RPMI8226 (cell line): ENCODE measurements at places on chromosomes 12 and 14.

- no peak for DNase-seq
Measured at GRCh38 chr14:51304438-51304837, 64.4 kb downstream of the TMX1 start.

- DNase-seq, result no peak
Measured at GRCh38 chr14:23430016-23430722, 5.3 kb downstream of the MYH7 start.

- DNase-seq, result no peak
Measured at GRCh38 chr12:65761301-65761700, 63.0 kb upstream of the HMGA2 start.

GRCh38 chr12:4041187-4041885, 168.1 kb upstream of the PARP11 start:
- DNase-seq, result no peak

DNA sequence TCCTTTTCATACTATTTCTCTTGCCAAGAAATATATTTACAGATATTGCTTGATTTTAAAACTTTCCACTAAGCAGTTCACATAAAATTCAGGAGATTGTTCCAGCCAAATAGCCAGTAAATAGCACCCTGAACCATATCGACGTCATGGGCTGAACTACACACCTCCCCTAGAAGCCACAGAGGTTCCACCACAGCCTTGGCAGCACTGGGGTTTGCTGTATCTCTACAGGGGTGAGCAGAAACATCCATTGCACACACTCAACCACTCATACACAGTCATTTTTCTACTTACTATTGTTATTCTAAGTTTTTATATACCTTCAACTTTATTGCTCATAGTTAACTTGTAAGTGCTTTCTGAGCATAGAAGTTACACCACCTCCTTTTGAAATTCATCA, 8.1 kb upstream of the EIF2S3B start:
- DNase-seq, result no peak

DNA sequence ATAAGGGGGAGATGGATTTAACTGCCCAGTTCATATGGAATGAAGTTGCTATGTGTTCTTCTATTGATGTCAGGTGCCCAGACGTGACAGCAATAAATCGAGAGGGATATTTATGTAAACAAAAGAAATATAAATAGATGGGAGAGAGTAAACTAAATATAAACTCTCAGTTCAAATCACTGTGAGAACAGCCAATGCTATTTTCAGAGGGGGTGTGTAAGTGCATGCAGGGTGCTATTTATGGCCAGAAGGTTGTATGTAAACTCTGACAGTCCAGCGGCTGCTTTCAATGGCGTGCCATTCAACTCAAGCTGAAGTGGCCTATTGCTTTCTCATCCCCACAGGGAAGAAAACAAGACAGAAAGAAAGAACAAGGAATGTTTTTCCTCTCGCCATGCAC, 127.2 kb downstream of the KCNA5 start:
- DNase-seq, result no peak

GRCh38 chr12:7395950-7396349, 48.0 kb downstream of the CD163L1 start:
- no peak for DNase-seq
